ENCODE measurements at places on chromosomes 5 and 9. TPM values are rescaled to one million over a fixed set of nuclear protein-coding genes. Genes with fewer than 3 reads are reported as not detected.
A peak's percentile ranks its signal among the peaks of the same experiment; 100 is the strongest.

Gene REEP5
- 45.3 TPM for total RNA-seq

Gene PIP5K1B
- total RNA-seq, result 1.9 TPM

Gene GABBR2
- total RNA-seq, result not detected

Gene SLC9A3
- total RNA-seq, result 2.4 TPM

- no peaks in the 10 kb centered on the region for H3K36me3 ChIP-seq
- H3K27ac ChIP-seq, result no peak overlapping the region
- H3K27me3 ChIP-seq, result peaks cover 18% of the 10 kb centered on the region
- H3K4me1 ChIP-seq, result peaks cover 8% of the 10 kb centered on the region
- H3K4me3 ChIP-seq, result peak overlapping the region; percentile 58
- peak; percentile 69 for DNase-seq
These were observed 21.3 kb upstream of the NDST1 start for GRCh38 chr5:150486402-150487198.

DNA sequence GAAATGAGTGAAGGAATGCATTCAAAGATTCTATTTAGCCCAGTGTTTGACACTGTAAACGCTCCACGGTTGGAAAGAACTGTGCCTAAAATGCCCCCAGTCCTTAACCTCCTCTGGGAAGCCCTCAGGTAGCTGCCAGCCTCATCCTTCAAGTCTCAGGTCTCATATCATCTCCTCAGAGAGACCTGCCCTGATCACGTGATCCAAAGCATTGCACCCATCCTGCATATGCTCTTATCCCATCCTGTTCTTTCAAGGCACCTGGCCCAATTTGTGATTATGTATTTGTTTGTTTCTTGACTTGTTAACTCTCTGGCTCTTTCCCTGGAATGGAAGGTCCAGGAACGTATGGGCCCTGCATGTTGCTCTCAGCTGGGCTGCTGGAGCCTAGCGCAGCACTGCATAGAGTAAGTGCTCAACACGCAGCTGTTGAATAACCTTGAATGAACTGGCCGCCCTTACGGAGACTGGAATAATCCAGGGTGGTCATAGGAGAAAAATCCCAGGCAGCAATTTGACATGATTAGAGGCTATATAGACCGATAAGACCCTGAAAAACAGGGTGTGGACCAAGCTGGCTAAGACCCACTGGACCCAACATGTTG is 8.7 kb downstream of the C1QTNF2 start:
- peaks cover 11% of the 10 kb centered on the region for H3K27me3 ChIP-seq
- no peaks in the 10 kb centered on the region for H3K4me1 ChIP-seq
- no peaks in the 10 kb centered on the region for H3K36me3 ChIP-seq
- no peak overlapping the region for H3K27ac ChIP-seq

GRCh38 chr9:37290940-37291485 is 131.5 kb upstream of the GRHPR start:
- peak overlapping the region; percentile 57 for H3K4me3 ChIP-seq
- H3K4me1 ChIP-seq, result peaks cover 68% of the 10 kb centered on the region
- no peaks in the 10 kb centered on the region for H3K27me3 ChIP-seq
- no peak for DNase-seq

DNA sequence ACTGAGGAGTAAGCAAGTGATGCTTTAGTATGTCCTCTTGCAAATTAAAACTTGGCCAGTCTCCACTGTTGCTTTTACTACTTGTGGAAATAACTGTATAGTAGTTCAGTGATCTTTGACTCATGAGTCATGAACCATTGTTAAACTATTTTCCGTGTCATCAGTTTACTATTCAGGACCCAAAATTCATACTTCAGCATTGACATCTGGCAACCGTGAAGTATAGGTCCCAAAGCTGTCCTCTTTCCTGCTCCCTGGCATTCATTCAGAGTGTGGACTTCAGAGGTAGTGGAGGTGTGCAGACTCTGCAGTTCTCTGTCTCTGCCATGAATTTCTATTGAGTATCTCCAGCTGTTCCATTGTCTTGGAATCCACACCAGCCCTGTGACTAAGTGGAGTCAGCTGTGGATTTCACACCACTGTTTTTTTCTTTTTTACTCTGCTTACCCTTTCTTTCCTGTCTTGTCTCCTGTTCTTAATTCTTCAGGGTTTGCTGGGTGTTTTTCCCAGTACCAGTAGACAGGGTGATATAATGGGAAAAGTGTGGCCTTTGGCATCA is 7.5 kb downstream of the TDRD7 start:
- H3K27me3 ChIP-seq, result no peaks in the 10 kb centered on the region
- H3K4me1 ChIP-seq, result peaks cover 7% of the 10 kb centered on the region
- no peak for DNase-seq
- no peak overlapping the region for H3K27ac ChIP-seq
- H3K4me3 ChIP-seq, result no peak overlapping the region
- peaks cover 10% of the 10 kb centered on the region for H3K36me3 ChIP-seq

Gene PTGER4
- total RNA-seq, result 65.2 TPM

DNA sequence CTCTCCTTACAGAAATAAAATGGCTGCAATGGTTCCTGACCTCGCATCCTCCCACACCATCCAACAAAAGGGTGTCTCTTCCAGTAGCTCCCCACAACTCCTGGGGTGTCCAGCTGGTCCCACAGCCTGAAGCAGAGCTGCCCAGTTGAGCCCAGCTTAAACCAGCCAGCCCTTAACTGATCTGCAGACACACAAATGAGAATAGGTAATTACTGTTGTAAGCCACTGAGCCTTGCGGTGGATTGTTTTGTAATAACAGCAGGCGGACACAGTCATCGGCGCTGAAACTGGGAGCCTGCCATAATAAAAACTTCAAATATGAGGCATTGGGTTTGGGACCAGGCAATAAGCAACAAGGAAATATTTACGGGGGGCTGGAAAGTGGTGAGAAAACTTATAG is 10.4 kb upstream of the ZBTB43 start:
- H3K27ac ChIP-seq, result no peak overlapping the region
- H3K27me3 ChIP-seq, result peaks cover 25% of the 10 kb centered on the region
- no peaks in the 10 kb centered on the region for H3K36me3 ChIP-seq
- no peak overlapping the region for H3K4me3 ChIP-seq
- no peak for DNase-seq

DNA sequence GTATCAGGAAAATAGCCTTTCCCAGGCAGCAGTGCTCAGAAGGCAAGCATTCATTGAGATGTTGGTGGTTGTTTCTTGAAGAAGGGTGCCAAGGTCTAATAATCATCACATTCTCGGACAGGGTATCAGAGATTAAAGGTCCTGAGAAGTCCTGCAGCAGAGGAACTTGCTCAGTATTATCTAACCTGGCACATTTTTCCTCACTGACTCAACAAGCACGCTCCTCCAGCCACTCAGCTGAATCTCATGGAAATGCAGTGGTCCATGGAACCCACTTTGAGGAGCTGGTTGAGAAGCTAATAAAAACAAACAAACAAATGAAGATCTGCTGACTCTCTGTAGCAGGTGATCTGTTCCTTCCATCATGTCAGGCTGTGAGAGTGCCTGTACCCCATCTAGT is 35.3 kb upstream of the ICE1 start:
- DNase-seq, result no peak
- H3K27me3 ChIP-seq, result no peaks in the 10 kb centered on the region
- peaks cover 5% of the 10 kb centered on the region for H3K36me3 ChIP-seq
- no peak overlapping the region for H3K4me3 ChIP-seq
- no peaks in the 10 kb centered on the region for H3K4me1 ChIP-seq

DNA sequence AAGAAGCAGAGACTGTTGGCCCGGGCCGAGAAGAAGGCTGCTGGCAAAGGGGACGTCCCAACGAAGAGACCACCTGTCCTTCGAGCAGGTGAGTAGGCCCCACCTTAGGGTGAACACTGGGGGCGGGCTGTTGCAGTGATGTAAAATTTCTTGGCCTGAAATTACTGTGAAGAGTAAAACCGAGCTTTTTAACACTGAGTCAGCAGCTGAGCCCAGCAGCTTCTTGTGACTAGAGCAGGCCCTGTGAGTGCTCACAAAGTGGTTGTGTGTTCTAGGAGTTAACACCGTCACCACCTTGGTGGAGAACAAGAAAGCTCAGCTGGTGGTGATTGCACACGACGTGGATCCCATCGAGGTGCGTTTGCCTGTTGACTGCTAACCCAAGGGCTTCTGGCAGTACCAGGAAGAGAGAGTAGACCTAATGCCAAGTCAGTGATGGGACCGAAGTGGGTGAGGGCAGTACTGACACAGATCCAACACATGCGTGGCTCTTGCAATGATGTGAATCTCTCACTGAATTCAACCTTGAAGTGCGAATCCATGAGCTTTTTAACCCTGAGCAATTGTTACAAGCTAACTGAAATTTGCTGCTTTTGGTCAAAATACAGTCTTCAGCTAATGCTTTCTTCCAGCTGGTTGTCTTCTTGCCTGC is 2.1 kb downstream of the RPL7A start:
- H3K27me3 ChIP-seq, result peaks cover 4% of the 10 kb centered on the region
- peak overlapping the region; percentile 100 for H3K4me3 ChIP-seq
- H3K4me1 ChIP-seq, result peaks cover 50% of the 10 kb centered on the region
- DNase-seq, result no peak
- H3K36me3 ChIP-seq, result peaks cover 61% of the 10 kb centered on the region
- H3K27ac ChIP-seq, result peak overlapping the region; percentile 99

- no peak overlapping the region for H3K27ac ChIP-seq
- H3K4me1 ChIP-seq, result no peaks in the 10 kb centered on the region
- H3K27me3 ChIP-seq, result no peaks in the 10 kb centered on the region
These were observed 13.2 kb upstream of the LRRC14B start for GRCh38 chr5:178110-178509.

Measured in activated naive CD8-positive, alpha-beta T cell treated with anti-CD3 and anti-CD28 coated beads for 36 hours (primary cell).